ENCODE measurements at places on chromosomes 3 and 15.

- no peak for DNase-seq
- no peaks in the 10 kb centered on the region for H3K4me1 ChIP-seq
- no peak overlapping the region for H3K27ac ChIP-seq
Measured at GRCh38 chr3:186705882-186706780, 11.0 kb upstream of the KNG1 start.

DNA sequence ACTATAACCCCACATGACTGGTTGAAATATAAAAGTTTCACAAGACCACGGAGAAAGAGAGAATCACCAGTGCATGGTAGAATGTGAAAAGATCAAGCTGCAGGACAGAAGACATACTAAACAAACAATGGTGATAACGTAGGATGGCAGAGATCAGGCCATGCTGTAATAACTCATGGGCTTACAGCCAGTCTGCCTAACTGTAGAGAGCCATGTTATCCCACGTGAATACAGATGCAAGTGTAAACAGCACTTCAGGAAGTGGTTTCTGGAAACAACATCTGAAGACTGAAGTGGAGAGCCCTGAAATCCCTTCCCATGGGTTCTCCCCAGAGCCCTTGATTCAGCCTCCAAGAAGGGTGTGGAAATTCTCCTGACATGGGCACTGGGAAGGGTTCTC is 103.2 kb upstream of the SLCO2A1 start:
- H3K4me3 ChIP-seq = no peak overlapping the region
- H3K4me1 ChIP-seq = no peaks in the 10 kb centered on the region
- H3K27ac ChIP-seq = no peak overlapping the region
- H3K27me3 ChIP-seq = no peaks in the 10 kb centered on the region
- no peaks in the 10 kb centered on the region for H3K36me3 ChIP-seq
- no peak for DNase-seq

GRCh38 chr15:61159901-61160300 is 69.2 kb downstream of the RORA start:
- no peak overlapping the region for H3K4me3 ChIP-seq
- no peak for DNase-seq
- H3K4me1 ChIP-seq = peaks cover 6% of the 10 kb centered on the region
- no peak overlapping the region for H3K27ac ChIP-seq
- no peaks in the 10 kb centered on the region for H3K27me3 ChIP-seq

- H3K27me3 ChIP-seq = no peaks in the 10 kb centered on the region
- no peak overlapping the region for H3K27ac ChIP-seq
- DNase-seq = no peak
- H3K4me3 ChIP-seq = no peak overlapping the region
- H3K36me3 ChIP-seq = no peaks in the 10 kb centered on the region
Measured at GRCh38 chr15:101028772-101029438, 109.7 kb downstream of the LRRK1 start.

- no peaks in the 10 kb centered on the region for H3K27me3 ChIP-seq
- H3K4me3 ChIP-seq = no peak overlapping the region
- H3K36me3 ChIP-seq = no peaks in the 10 kb centered on the region
- H3K4me1 ChIP-seq = peaks cover 11% of the 10 kb centered on the region
- DNase-seq = no peak
Measured at GRCh38 chr3:13424141-13424844, 4.2 kb upstream of the NUP210 start.

- H3K27ac ChIP-seq = no peak overlapping the region
- H3K36me3 ChIP-seq = no peaks in the 10 kb centered on the region
- H3K27me3 ChIP-seq = no peaks in the 10 kb centered on the region
Measured at GRCh38 chr3:162368417-162368816, 871.8 kb downstream of the OTOL1 start.

DNA sequence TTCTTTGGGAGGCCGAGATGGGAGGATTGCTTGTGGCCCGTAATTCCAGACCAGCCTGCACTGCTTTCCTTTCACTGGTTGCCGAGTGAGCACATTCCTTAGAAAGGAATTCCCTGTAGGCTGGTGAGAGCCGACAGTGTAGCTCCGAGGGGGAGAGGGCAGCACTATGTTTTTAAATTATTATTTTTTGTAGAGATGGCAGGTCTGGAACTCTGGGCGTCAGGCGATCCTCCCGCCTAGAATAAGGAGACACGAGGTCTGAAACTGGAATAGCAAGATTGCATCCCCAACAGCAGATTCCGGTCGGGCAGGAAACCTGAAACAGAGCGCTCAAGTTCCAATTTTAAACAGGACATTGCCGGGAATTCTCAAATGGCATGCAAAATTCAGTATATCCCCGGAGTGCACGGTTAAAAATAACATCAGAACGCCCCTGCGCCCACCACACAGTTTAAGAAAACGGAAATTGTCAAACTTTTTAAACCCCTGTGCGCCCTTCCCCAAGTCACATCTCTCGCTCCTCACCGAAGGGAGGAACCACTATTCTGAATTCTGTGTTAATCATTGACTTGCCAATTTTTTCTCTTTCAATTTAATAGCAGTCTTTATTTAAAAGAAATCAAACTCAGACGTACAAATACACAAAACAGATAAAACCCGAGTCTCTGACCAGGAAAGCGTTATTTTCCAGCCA is 643 bp upstream of the RNU5B-1 start:
- H3K36me3 ChIP-seq = no peaks in the 10 kb centered on the region
- H3K4me3 ChIP-seq = peak overlapping the region; percentile 41
- DNase-seq = peak; percentile 81

GRCh38 chr15:49721091-49721490 is 100.2 kb downstream of the DTWD1 start:
- no peak for DNase-seq
- no peaks in the 10 kb centered on the region for H3K36me3 ChIP-seq
- H3K4me1 ChIP-seq = no peaks in the 10 kb centered on the region
- H3K27me3 ChIP-seq = peaks cover 7% of the 10 kb centered on the region
- H3K4me3 ChIP-seq = no peak overlapping the region

DNA sequence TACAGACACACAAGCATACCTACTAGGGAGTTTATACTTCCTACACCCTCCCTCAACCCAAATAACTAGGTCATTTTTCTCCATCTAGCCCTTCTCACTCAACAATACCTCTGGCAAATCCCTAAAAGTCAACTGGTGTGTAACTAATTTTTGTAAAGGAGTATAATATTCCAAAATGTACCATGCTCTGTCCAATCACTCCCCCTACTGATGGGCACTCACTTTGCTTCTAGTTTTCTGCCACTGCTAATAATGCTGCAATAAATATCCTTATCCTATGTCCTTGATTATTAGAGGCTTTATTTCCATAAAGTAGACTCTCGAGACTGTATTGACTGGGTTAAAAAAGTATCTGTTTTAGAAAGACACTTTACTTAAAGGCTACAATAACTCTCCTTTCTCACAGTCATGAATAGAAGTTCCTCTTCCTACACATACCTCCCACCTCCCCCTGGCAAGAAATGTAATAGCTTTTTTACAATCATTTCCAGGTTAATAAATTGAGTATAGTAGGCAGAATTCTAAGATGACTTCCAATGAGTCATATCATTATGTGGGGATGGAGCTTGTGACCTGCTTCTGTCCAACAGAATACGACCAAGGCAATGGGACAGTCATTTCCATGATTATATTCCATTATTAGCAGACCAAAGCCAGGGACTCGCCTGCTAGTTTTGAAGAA is 30.0 kb downstream of the SHQ1 start:
- peaks cover 5% of the 10 kb centered on the region for H3K4me1 ChIP-seq
- no peaks in the 10 kb centered on the region for H3K36me3 ChIP-seq
- DNase-seq = no peak
- H3K27ac ChIP-seq = no peak overlapping the region

- peak overlapping the region; percentile 63 for H3K27ac ChIP-seq
- no peak for DNase-seq
- H3K36me3 ChIP-seq = no peaks in the 10 kb centered on the region
- peaks cover 63% of the 10 kb centered on the region for H3K4me1 ChIP-seq
Measured at GRCh38 chr3:105798381-105798934, 70.4 kb downstream of the CBLB start.

DNA sequence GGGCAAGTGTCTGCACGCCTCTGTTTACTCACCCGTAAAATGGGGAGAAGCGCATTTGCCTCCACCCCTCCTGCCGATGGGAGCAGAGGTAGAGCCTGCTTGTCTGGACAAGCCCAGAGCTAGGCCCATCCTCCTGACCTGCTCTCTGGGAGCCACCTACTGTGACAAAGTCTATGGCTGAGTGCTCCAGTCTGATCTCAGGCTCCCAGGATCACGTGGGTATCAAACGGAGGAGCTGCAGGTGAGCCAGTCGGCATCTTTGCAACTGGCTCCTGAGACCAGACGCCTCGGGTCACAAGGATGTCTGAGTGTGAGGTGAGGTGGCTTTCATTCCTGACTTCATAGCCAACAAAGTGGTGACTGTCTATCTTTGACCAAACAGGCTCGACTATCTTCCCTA is 2.1 kb upstream of the ALDH1A3 start:
- H3K36me3 ChIP-seq = no peaks in the 10 kb centered on the region
- no peak for DNase-seq
- no peak overlapping the region for H3K4me3 ChIP-seq
- H3K27me3 ChIP-seq = peaks cover 55% of the 10 kb centered on the region

DNA sequence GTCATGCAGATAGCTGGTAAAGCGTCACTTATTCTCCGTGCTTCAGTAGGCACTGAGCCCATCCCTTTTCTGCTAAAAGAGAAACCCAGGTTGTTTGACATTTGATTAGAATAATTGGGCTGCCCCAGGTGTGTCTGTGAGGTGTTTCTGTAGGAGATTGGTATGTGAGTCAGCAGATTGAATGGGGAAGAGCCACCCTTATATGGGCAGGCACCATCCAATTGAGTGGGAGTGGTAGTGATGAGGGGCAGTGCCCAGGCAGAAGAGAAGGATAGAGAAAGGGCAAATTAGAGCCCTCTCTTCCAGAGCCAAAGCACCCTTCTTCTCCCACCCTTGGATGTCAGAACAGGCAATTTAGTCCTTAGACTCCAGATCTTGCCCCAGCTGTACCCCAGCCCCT is 384.3 kb upstream of the GBE1 start:
- no peak overlapping the region for H3K4me3 ChIP-seq
- no peak for DNase-seq
- H3K36me3 ChIP-seq = no peaks in the 10 kb centered on the region
- H3K27ac ChIP-seq = no peak overlapping the region
- H3K4me1 ChIP-seq = peaks cover 5% of the 10 kb centered on the region

- H3K27ac ChIP-seq = no peak overlapping the region
- no peak overlapping the region for H3K4me3 ChIP-seq
- H3K36me3 ChIP-seq = no peaks in the 10 kb centered on the region
- DNase-seq = no peak
- no peaks in the 10 kb centered on the region for H3K4me1 ChIP-seq
- no peaks in the 10 kb centered on the region for H3K27me3 ChIP-seq
Measured at GRCh38 chr3:126159476-126159875, 20.9 kb downstream of the ALDH1L1 start.

GRCh38 chr3:195048059-195048905 is 222.7 kb downstream of the XXYLT1 start:
- no peaks in the 10 kb centered on the region for H3K27me3 ChIP-seq
- no peaks in the 10 kb centered on the region for H3K36me3 ChIP-seq
- H3K4me1 ChIP-seq = no peaks in the 10 kb centered on the region
- H3K4me3 ChIP-seq = no peak overlapping the region

DNA sequence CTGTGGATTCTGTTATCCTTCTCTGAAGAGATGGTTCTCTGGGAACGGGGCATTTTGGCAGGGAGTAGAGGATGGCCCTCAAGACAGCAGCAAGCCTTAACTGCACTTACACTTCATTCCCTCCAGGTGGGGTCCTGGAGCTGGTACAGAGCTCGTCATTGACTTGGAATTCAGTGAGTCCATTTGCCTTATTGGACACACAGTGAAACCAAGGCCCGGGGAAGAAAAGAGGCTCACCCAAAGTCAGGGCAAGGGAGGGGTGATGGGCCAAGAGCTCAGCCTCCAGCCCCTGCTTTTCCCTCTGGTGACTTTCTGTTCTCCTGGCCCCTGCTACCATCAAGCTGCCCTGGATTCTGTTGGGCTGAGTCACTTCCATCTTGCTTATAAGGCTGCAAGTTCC is 125.6 kb downstream of the ETFA start:
- no peak overlapping the region for H3K4me3 ChIP-seq
- H3K4me1 ChIP-seq = no peaks in the 10 kb centered on the region
- H3K27ac ChIP-seq = no peak overlapping the region
- no peaks in the 10 kb centered on the region for H3K36me3 ChIP-seq

- no peaks in the 10 kb centered on the region for H3K36me3 ChIP-seq
- no peak overlapping the region for H3K4me3 ChIP-seq
- H3K27me3 ChIP-seq = no peaks in the 10 kb centered on the region
- DNase-seq = peak; percentile 60
- H3K27ac ChIP-seq = no peak overlapping the region
Measured at GRCh38 chr15:69919816-69920215, 177.9 kb downstream of the TLE3 start.

- H3K36me3 ChIP-seq = 0 out of 2 replicates have a peak, but pooled peaks cover 10% of the 10 kb centered on the region
- peak overlapping the region; percentile 99 for H3K27ac ChIP-seq
- H3K4me1 ChIP-seq = peaks cover 45% of the 10 kb centered on the region
- DNase-seq = no peak
Measured at GRCh38 chr3:187181454-187182170, 15.7 kb upstream of the RTP1 start.
